ENCODE measurements at places on chromosomes 12 and 14. TPM values are rescaled to one million over a fixed set of nuclear protein-coding genes. Genes with fewer than 3 reads are reported as not detected.

- peak; percentile 43 for DNase-seq
These were observed 99.1 kb upstream of the NAP1L1 start for GRCh38 chr12:76183459-76184186.

- no peak for DNase-seq
These were observed 40.6 kb downstream of the ATF7 start for GRCh38 chr12:53585448-53586125.

- DNase-seq = no peak
These were observed 1.4 kb downstream of the COCH start for GRCh38 chr14:30875788-30876053.

DNA sequence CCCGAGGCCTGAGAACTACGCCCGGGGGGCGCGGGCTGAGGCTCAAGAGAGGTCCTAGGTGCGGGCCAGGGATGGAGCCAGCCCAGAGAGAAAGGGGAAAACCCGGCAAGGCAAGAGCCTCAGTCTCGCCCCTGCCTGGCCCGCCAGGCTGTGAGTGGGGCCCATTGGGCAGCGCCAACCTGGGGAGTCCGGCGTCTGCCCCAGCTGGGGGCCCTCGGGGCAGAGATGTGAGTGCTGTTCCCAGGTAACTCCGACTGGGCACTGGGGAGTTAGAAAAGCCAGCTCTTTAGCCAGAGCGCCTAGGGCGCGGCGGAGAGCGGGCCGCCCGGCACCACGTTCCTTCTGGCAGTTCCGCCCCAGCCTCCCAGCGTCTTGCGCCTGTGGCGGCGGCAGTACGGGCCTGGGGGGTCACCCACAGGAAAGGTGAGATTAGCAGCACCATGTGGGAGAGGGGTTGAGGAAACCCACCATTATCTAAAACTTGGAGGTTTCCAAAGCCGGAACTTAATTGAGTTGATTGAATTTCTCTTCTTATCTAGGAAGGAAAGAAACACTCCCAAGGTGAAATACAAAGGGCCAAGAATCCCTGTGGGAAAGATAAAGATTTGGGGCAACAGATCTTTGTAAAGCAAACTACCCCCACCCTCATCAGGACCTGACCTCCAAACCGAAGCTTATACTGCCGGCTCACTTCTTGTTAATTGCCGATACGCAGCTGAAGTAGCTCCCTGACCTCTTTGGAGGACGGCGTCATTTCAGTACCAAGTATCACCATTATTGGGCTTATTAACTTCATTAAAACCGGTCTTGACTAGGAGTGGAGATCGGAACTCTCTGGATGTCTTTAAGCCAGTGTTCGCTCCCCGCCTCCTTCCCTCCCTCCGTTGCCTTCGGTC, 11.6 kb downstream of the OTX2 start:
- no peak for DNase-seq

- no peak for DNase-seq
These were observed 285.2 kb upstream of the SYT10 start for GRCh38 chr12:33724867-33725266.

DNA sequence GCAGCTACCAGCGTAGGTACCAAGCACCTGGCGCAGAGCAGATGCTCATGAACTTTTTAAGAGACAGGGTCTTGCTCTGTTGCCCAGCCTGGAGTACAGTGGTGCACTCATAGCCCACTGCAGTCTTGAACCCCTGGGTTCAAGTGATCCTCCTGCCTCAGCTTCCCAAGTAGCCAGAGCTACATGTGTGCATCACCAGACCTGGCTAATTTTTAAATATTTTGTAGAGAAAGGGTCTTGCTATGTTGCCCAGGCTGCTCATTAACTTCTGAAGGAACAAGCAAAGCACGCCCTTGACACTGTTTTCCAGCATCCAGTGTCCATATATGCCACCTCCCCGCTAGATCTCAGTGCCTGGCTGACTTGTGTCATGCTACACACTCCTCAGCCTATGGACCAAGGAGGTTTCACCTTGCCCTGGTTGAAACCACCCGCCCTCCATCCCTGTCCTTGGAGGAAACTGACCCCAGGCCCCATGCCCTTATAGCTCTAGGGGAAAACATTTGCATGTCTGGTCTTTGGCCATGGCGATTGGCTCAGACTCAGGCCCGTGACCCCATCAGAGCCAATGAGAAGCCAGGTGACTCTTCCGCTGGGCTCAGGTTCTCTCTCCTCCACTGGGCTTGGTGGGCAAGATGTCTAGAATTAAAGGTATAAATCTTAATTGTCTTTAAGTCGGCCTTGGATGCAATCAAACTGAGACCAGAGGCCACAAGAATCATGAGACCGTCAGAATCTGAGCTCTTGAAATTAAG, 26.3 kb downstream of the TESC start:
- no peak for DNase-seq

SERPINA3 gene
- 106 TPM for total RNA-seq

DNA sequence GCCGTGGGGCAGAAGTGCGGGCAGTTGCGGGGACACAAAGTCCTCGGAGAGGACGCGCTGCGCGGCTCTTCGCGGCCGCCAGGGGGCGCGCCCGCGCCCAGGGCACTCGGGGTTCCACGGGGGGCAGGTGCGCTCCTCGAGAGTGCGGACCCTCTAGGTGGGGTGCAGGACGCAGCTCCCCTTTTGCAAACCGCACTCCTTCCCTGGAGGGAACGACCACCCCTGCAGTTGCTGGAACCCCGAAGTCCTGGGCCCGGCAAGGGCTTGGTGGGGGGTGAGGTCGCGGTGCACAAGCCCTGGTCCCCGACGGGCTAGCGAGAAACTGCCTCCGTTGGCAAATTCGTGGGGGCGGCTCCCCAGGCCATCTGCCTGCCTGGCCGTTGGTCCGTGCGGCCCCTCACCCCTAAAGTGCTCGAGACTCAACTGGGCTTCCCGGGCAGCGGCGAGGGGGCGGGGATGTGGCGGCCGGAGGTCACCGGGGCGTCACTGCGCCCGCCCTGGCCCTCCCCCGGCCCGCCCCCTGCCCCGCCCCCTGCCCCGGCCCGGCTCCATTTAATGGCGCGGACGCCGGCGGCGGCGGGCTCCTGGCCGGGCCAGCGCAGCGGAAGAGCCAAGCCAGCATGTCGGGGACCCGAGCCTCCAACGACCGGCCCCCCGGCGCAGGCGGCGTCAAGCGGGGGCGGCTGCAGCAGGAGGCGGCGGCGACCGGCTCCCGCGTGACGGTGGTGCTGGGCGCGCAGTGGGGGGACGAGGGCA, at the start of gene ADSS1:
ADSS1 (plus strand) TSS at position 579 of the 756 bp plus-strand sequence; CDS start at position 621, 42 bp downstream.
- no peak for DNase-seq

DNA sequence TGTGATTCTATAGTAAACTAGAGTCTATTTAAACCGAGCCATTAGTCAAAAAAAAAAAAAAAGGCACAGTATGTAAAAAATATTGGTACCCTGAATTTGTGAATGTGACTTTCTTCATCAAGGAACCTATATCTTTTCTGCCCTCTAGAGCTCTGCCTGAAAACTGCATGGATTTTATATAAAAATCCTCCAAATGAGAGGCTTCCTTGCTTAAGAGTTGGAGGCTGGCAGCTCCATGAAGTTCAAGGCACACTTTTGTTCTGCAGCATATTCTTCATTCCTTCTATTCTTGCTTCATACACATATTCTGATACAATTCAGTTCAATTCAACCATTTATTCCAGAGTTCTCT, 23.1 kb upstream of the NKX2-8 start:
- DNase-seq = no peak

DNA sequence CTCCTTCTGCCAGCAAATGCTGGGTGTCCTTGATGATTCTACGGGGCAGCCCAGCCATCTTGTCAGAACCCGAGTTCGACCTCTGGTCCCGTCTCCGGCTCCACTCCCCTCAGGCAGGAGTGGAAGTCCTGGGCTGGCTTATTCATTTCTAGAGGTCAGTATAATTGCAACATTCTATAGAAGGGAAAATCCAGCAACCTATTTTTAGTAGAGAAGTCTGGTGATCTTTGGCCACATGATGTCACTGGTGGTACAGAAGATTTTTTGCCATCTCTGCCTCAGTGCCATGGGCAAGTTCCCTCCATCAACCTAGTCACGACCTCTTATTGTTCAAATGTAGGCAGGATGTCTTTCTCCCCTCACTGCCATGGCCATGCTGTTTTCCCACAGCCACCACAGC, 22.4 kb downstream of the OR10G2 start:
- no peak for DNase-seq

GRCh38 chr14:22448905-22449599, 140.0 kb downstream of the DAD1 start:
- no peak for DNase-seq

GRCh38 chr12:118480235-118480634, 103.9 kb downstream of the SUDS3 start:
- no peak for DNase-seq

GRCh38 chr14:67253076-67253635, 11.9 kb downstream of the PALS1 start:
- no peak for DNase-seq

- no peak for DNase-seq
These were observed 7.3 kb downstream of the AVIL start for GRCh38 chr12:57811028-57811755.

DNA sequence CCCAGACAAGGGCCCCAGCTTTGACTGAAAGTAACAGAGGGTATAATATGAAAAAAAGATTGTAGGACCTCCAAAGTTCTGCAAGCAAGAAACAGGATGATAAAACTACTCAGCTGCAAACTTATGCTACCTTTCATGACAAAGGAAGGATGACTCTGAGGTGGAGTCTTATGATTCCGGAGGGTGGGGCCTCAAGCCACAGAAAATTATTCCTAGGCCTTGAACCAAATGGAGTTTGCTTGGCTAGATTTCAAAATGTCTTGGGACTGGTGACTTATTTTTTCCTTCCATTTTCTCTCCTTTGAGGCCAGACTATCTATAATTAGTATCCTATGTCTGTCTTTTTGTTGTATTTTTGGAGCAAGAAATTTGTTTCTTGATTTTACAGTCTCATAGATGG, 336.4 kb downstream of the LRIG3 start:
- DNase-seq = no peak

GRCh38 chr14:67004521-67004920, 184.7 kb upstream of the GARIN2 start:
- no peak for DNase-seq

GRCh38 chr14:94598816-94599655, 13.2 kb upstream of the SERPINA3 start:
- peak; percentile 70 for DNase-seq

- peak; percentile 33 for DNase-seq
These were observed 154.3 kb upstream of the CCND2 start for GRCh38 chr12:4119157-4119761.

GRCh38 chr14:100622224-100622623, 35.0 kb upstream of the BEGAIN start:
- peak; percentile 76 for DNase-seq

- no peak for DNase-seq
These were observed 27.7 kb downstream of the ARHGAP5 start for GRCh38 chr14:32104803-32105202.

DNA sequence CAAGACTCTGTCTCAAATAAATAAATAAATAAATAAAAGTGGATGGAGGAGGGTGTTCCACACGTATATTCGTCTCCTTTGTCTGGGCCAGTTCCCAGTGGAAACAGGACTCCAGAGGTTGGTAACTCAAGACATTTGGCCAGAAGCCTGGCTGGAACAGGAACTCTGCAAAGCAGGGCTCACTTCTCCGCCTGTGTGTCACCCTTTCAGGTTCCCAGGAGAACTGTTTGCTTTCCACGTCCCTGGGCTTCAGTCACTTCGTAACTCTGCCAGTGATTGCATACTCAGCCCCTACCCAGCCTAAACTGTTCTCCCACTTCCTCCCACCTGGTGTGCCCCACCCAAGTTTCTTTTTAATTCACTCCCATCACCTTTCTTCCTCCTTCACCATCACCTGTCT, 7.0 kb upstream of the UBE2N start:
- no peak for DNase-seq

- no peak for DNase-seq
These were observed 157.4 kb downstream of the DACT1 start for GRCh38 chr14:58794993-58795762.

LIN7A gene
- 7.2 TPM for total RNA-seq

DNA sequence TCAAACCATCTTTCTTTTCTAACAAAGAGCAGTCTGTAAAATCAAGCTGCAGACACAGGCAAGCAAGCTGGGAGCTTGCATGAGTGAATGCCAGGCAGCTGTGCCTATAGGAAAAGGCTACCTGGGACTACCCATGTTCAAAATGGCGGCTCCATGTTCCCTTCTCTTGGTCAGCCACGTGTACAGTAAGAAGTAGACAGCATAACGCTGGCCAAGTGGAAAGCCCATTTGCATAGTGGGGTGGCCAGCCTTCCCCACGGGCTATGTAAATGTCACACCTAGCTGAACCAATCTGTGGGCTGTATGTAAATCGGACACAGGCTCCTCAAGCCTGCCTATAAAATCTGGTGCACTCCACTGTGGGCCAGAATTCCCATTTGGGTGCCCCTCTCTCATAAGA, 117.1 kb downstream of the SYT10 start:
- DNase-seq = no peak

DNA sequence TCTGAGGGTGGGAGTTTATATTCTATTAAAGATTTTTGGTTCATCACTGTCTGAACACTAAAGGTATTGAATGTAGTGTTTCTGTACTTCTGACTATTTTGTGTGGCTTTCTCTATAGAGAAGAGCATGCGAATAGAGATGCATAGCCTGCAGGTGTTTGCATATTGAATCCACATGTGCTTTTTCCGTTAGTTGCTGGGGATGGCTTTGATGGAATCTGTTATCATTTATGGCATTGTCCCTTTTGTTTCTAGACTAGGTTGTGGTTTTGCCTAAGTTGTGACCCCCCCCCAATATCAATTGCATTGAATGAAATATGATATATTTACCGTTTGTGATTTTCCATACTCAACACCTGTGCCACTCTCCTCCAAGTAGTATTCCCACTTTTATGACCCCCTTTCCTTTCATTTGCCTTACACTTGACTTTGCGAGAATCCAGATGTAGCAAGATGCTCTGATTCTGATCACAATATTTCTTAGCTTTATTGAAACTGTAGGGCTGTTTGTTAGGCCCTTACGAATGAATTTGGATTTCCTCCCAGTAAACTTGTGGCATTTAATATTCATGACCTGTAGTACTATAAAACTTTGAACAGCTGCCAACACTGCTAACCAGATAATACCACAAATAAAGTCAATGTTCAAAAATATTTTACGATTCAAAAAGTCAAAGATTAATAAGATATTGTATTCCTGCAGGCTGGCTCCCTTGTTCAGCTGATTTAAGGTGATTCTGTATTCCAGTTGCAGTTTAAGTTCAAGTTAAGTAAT, 176.4 kb downstream of the TMTC2 start:
- DNase-seq = no peak

ZNF891 gene
- 3.5 TPM for total RNA-seq

TBC1D30 gene
- total RNA-seq = 24.2 TPM

- DNase-seq = no peak
These were observed 50.0 kb downstream of the ADGRD1 start for GRCh38 chr12:131003716-131004045.

- no peak for DNase-seq
These were observed 594 bp downstream of the TAMALIN start for GRCh38 chr12:52007158-52007921.

GRCh38 chr12:9794484-9795093, 32.7 kb upstream of the KLRF1 start:
- DNase-seq = no peak
